Hindlimb muscle (tissue), 1 donor: ENCODE measurements at places on chromosomes 6 and 20.

- DNase-seq, result no peak
Measured at GRCh38 chr6:75472885-75473284, 20.7 kb downstream of the FILIP1 start.

GRCh38 chr20:34445177-34446065 lies 70.8 kb upstream of the DYNLRB1 start:
- no peak for DNase-seq

GRCh38 chr20:32674362-32674789 lies 635 bp upstream of the C20orf203 start:
- no peak for DNase-seq

- DNase-seq, result no peak
Measured at GRCh38 chr6:106692112-106692818, 62.9 kb downstream of the QRSL1 start.

GRCh38 chr6:109187399-109188114 lies 92.2 kb downstream of the CEP57L1 start:
- DNase-seq, result peak; percentile 47

DNA sequence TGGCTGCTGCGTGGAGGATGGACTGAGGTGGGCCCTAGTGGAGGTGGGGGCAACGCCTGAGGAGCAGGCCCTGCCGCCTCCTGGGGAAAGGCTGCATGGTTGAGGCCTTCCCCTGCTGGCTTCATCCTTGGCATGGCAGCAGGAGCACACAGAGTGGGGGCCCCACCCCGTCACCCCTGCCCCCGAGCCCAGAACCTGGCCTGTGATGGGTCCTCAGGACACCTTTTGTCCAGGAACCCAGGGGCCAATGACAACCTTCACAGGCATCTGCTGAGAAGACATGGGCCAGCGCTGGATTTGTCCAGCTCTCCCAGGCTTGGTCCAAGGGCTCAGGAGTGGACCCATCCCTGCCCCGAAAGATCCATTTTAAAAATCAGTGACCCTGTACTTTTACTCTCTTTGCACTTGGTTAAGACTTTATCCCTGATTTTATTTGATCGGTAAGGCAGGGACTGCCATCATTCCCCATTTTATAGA lies 575 bp upstream of the SLC17A9 start:
- DNase-seq, result no peak

DNA sequence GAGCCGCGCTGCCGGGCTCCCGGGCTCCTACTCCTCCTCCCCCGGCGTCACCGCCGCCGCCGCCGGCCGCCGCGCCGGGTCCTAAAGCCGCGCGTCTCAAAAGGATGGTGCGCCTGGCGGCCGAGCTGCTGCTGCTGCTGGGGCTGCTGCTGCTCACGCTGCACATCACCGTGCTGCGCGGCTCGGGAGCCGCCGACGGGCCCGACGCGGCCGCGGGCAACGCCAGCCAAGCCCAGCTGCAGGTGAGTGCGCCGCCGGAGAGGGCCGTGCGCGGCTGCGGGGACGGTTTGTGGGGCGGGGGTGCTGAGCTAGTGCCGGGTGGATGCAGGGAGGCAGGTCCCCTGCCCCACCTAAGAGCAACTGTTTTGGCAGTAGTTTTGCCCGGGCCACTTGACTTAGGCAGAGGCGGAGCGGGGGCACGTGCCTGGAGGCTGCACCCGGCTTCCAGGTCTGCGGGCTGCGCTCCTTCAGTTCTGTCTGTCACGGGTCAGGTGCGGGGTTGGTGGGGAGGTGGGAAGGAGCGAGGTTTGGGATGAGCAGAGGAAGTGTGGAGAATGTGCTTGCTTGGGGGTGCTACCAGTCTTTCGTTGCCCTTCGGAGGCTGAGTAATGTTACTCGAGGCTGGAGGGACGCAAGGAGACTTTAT lies 722 bp downstream of the ISM1 start:
- peak; percentile 48 for DNase-seq

DNA sequence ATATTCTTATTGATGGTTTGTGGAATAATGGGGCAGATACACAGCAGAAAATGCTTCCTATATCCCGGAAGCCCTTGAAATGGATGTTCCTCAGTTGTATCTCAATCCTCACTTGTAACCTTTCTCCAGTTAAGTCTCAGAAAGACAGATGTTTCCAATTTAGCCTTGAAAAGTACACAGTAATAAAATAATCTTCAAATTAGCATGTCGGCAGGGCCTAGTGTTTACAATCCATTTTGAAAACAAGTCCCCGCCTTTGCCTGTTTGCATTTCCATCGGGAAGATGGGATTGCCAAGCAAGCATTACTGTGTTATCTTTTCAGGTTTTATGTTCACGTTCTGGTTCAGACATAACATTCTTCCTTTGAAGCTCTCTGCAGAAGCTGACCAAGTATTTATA lies 41.5 kb downstream of the SNRNP48 start:
- DNase-seq, result no peak

DNA sequence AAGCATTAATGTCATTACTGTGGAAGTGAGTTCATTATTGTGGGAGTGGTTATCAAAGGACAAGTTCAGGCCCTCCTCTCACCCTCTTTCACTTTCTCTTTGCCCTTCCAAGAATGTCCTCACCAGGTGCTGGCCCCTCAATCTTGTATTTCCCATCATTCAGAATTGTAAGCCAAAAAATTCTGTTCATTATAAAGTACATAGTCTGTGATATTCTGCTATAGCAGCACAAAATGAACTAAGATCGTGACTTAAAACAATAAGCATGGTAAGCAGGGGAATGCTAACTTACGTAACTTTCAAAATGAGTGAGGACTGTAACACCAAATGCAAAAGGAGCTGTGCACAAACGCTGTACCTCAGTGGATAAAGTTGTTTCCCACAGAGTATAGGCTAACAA lies 515.7 kb upstream of the BTBD3 start:
- no peak for DNase-seq
